ENCODE measurements at places on chromosomes 13 and 19.
A peak's percentile ranks its signal among the peaks of the same experiment; 100 is the strongest.

- H3K27ac ChIP-seq: peak overlapping the region; percentile 82
- no peak overlapping the region for H3K4me3 ChIP-seq
- H3K27me3 ChIP-seq: no peaks in the 10 kb centered on the region
- no peak for DNase-seq
- peaks cover 8% of the 10 kb centered on the region for H3K36me3 ChIP-seq
Observed at GRCh38 chr19:43563816-43564457, 11.4 kb downstream of the XRCC1 start.

DNA sequence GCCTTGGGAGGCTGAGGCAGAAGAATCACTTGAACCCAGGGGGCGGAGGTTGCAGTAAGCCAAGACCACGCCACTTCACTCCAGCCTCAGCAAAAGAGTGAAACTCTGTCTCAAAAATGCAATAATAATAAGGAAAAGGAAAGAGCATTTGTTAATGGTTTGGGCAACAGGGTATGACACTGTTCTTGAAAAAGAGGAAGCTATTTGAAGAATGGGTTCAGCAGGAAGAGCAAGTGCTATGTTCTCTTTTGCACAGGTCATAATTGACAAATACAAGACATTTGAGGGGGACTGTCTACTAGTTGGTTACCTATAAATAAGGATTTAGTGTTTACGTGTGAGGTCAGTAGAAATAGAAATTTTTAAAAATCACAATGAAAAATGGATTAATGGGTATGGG is 218.3 kb downstream of the DCT start:
- H3K27me3 ChIP-seq: no peaks in the 10 kb centered on the region
- H3K4me1 ChIP-seq: no peaks in the 10 kb centered on the region
- no peaks in the 10 kb centered on the region for H3K36me3 ChIP-seq
- no peak for DNase-seq

GRCh38 chr13:23621316-23621645 is 51.1 kb downstream of the TNFRSF19 start:
- H3K27ac ChIP-seq: no peak overlapping the region
- H3K4me1 ChIP-seq: no peaks in the 10 kb centered on the region
- no peak for DNase-seq
- no peak overlapping the region for H3K4me3 ChIP-seq
- H3K36me3 ChIP-seq: no peaks in the 10 kb centered on the region

- H3K4me3 ChIP-seq: peak overlapping the region; percentile 61
- H3K4me1 ChIP-seq: peaks cover 14% of the 10 kb centered on the region
- H3K36me3 ChIP-seq: no peaks in the 10 kb centered on the region
- DNase-seq: no peak
Observed at GRCh38 chr13:20702530-20702914, 977 bp upstream of the IL17D start.

- DNase-seq: no peak
- H3K27ac ChIP-seq: no peak overlapping the region
- H3K36me3 ChIP-seq: no peaks in the 10 kb centered on the region
- no peak overlapping the region for H3K4me3 ChIP-seq
- no peaks in the 10 kb centered on the region for H3K4me1 ChIP-seq
Observed at GRCh38 chr13:71240911-71241310, 626.1 kb downstream of the DACH1 start.

GRCh38 chr13:111462221-111462764 is 141.9 kb downstream of the TEX29 start:
- H3K4me3 ChIP-seq: no peak overlapping the region
- H3K4me1 ChIP-seq: no peaks in the 10 kb centered on the region
- no peaks in the 10 kb centered on the region for H3K36me3 ChIP-seq
- no peak overlapping the region for H3K27ac ChIP-seq

DNA sequence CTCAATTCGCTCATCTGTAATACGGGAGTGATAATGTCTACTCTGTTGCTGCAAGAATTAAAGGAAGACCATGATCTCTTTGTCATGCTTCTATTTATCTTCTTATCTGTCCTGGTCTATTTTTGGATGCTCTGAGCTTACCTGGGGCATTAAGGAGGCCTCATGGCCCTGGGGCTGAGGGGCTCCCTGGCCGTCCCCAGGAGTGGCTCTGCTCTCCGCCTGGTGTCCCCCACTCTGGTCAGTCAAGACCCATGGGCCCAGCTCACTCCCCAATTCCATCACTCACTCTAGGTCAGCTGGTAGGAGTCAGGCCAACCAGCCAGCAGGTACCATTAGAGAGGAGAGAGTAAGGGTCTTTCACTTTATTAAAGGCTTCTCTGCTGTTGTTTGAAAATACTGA is 1.1 kb upstream of the CHST8 start:
- DNase-seq: no peak
- no peaks in the 10 kb centered on the region for H3K4me1 ChIP-seq
- no peaks in the 10 kb centered on the region for H3K36me3 ChIP-seq
- no peak overlapping the region for H3K4me3 ChIP-seq
- H3K27ac ChIP-seq: no peak overlapping the region

DNA sequence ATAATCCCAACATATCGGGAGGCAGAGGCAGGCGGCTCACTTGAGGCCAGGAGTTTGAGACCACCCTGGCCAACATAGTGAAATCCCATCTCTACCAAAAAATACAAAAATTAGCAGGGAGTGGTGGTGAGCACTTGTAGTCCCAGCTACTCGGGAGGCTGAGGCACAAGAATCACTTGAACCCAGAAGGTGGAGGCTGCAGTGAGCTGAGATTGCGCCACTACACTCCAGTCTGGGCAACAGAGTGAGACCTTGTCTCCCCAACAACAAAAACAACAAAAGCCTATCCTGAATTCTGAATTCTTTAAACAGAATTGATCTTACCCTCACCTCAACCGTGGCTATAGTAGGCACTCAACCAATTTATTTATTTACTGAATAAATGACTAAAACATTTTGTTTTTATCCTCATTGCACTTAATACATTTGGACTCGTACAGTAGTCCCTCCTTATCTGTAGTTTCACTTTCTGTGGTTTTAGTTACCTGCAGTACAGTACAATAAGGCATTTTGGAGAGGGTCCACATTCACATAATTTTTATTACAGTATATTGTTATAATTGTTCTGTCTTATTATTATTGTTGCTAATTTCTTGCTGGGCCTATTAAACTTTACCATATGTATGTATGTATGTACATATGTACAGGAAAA is 98.8 kb downstream of the TBC1D4 start:
- no peaks in the 10 kb centered on the region for H3K27me3 ChIP-seq
- no peak overlapping the region for H3K27ac ChIP-seq
- no peaks in the 10 kb centered on the region for H3K36me3 ChIP-seq
- H3K4me3 ChIP-seq: no peak overlapping the region

DNA sequence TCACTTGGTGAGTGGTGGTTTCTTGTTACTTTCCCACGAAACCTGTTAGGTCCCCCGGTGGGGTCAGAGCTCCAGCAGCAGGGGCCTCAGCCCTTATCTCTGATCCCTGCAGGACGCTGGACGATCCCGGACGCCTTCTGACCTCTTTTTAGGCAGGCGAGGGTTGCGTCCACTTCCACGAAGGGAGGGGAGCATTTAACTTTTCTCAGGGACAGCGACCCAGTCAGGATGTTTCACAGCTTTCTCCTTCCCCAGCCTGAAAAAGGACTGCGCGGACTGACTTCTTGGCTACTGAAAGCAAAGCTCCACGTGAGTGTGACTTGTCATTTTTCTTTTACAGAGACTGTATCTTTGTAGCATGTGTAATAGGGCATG is 692 bp downstream of the ZNF234 start:
- peaks cover 14% of the 10 kb centered on the region for H3K36me3 ChIP-seq
- peak overlapping the region; percentile 84 for H3K4me3 ChIP-seq
- peaks cover 13% of the 10 kb centered on the region for H3K4me1 ChIP-seq
- peak; percentile 2 for DNase-seq
- no peaks in the 10 kb centered on the region for H3K27me3 ChIP-seq

DNA sequence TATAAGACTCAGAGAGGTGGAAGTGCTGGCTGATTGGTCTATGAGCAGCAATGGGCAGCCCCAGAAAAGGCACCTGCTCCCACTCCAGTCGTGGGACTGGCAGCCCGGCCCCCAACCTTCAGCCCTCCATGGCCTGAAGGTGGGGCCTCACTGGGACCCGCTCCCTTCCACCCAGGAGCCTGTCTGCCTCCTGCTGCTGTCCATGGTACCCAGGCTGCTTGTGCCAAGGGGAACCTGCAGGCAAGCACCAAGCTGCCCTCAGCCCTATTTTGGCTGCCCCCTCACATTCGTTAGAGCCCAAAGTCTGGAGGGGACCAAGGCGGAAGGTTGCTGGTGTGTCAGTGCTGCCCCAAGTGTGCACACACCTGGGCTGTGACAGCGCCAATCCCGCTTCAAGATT is 2304.9 kb downstream of the PCDH9 start:
- H3K4me1 ChIP-seq: no peaks in the 10 kb centered on the region
- no peak for DNase-seq
- H3K27ac ChIP-seq: no peak overlapping the region
- no peaks in the 10 kb centered on the region for H3K36me3 ChIP-seq
- no peaks in the 10 kb centered on the region for H3K27me3 ChIP-seq

DNA sequence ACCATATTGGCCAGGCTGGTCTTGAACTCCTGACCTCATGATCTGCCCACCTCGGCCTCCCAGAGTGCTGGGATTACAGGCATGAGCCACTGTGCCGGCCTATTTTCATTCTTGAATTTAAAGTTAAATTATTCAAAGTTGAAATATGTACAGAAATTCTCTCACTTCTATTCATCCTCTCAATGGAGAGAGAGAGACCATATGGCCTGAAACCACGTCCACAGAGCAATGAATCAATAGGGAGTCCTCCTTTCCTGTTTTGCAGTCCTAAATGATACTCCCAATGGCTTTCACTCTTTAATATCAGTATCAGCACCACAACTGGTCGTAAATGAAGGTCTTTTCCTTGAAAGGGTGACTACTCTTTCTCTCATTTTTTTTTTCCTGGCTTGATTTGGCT is 30.5 kb upstream of the KCTD4 start:
- no peaks in the 10 kb centered on the region for H3K4me1 ChIP-seq
- H3K36me3 ChIP-seq: no peaks in the 10 kb centered on the region
- no peak for DNase-seq
- no peaks in the 10 kb centered on the region for H3K27me3 ChIP-seq

GRCh38 chr19:18464646-18465045 is 26.7 kb upstream of the ISYNA1 start:
- H3K4me1 ChIP-seq: peaks cover 33% of the 10 kb centered on the region
- DNase-seq: no peak
- H3K27ac ChIP-seq: no peak overlapping the region
- H3K4me3 ChIP-seq: no peak overlapping the region
- no peaks in the 10 kb centered on the region for H3K27me3 ChIP-seq
